ENCODE measurements at places on chromosomes 1 and 21. TPM values are rescaled to one million over a fixed set of nuclear protein-coding genes. Genes with fewer than 3 reads are reported as not detected.

ISG20L2 gene
- 47.2 TPM for total RNA-seq

S100A1 gene
- total RNA-seq, result not detected

DNA sequence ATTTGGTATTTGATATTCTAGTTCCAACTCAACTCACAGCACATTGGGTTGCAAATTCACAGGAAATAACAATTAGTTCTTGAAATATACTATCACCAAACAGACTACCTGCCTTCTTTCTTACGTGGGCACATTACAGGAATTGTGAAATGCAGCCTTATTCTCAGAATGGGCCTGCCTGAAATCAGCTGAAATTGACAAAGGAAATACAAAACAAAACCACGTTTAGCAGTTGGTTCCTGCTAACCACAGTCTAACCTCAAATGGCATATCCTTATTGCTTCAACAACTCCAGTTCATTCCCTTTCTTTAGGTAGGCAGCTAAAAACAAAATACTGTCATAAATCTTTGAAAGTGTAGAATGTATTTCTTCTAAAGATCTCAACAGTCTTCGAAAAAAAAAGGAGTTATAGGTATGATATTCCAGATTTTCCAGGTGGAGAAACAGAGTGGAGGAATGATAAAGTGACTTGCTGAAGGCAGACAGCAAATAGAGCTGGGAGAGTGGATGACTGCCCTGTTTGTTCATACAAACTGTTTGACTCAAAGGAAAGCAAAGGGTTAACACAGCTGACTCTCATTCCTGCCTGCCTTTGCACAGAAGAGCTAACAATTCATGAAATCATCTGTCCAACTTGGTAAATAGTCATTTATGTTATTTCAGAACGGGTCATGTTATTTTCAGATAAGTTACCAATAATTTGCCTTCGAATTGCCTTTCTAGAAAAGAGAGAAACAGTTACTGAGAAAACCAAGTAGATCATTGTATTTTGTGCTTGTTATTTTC, 1.6 kb upstream of the GREM2 start:
- DNase-seq, result no peak

DNA sequence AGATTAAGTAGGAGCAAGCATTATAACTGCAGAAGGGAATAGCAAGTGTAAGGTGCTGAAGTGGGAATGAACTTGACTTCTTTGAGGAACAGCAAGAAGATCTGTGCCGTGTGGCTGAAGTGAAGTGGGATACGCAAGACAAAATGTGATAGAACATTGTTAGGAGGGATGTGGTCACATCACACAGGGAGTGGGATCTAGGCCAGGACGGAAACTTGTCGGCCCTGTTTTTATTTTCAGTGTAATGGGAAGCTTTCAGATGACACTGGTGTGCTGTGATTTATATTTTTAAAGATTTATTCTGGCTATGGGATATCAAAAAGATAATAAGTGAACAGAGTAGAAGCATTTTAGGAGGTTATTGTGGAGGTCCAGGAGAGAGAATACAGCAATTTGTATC, 116.4 kb downstream of the PLA2G4A start:
- no peak for DNase-seq

DNA sequence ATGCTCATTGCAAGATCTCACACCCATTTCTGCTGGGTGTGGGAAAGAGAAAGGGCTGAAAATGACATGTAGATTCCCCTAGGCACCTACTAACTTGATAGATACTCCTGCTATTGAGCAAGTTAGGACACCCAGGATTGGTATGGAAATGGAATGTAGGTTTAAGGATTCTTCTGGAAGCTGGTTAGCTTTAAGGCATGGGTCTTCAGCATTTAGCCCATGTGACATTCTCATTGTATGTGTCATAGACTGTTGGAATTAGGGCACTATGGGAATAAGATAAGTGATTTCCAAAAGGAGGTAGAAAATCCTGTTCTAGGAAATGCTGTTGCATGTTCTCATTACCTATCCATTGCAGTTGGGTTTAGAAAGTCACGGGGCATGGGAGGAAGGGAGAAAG, 76.2 kb downstream of the DISC1 start:
- no peak for DNase-seq

DNA sequence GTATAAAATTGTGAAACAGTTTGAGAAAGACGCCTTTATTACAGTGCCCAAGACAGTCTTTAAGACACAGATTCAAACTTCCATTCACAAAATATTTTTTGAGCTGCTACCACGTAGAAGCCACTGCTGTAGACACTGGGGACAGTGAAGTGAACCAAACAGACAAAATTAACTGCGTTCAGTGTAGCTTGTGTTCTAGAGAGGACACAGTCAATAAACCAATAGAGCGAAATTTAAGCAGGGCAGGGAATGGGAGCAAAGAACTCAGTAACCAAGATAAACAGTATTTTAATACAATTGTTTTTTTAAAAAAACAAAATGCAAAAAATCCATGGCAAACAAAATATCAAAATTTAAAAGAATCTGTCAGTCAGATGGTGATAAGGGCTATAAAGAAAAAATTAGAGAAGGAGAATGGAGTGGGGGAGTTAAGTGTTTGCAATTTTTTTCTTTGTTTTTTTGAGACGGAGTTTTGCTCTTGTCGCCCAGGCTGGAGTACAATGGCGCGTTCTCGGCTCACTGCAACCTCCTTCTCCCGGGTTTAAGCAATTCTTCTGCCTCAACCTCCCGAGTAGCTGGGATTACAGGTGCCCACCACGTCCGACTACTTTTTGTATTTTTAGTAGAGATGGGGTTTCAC, 719 bp upstream of the PARS2 start:
- DNase-seq, result no peak

DNA sequence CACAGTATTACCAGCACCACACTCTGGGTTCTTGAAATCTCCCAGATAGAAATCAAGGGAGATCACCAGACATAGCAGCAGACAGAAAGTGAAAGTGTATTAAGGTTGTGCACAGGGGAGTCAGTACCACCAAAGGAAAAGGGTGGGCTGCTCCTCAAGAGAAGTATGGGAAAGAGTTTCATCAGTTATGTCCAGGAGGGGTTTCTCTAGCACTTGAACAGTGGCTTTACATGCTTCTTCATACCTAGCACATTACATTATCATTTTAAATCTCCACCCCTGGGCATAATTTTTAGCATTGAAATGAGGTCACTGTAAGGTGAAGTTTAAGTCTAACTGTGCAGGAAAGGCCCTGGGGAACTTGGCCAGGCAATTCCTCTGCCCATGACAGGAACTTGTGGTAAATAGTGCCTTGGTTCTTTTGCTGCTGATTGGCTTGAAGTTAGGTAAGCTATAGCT, 601.0 kb downstream of the NUF2 start:
- no peak for DNase-seq

DNA sequence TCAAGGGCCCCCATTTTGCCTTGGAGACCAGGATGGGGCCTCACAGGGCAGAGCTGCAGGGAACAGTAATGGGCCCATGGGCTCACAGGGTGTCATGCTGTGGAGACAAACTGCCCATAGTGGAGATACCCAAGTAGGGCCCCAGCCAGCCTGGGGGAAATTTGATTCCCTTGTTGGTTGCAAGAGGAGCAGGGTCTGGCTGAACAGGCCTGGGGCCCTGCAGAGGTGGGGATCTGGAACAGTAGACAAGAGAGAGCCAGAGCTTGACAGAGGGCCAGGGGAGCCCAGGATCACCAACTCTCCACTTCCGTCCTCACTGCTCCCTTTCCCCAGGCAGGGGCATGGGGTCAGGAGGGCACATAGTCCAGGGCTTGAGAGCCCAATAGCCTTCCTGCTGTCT, 8.7 kb downstream of the S100B start:
- no peak for DNase-seq

All from Peyer's patch (tissue), 4 donors.